Right renal pelvis (tissue), 4 donors: ENCODE measurements at places on chromosomes 2 and 18. TPM values are rescaled to one million over a fixed set of nuclear protein-coding genes. Genes with fewer than 3 reads are reported as not detected.

- DNase-seq: no peak
These were observed 111.0 kb downstream of the KCNF1 start for GRCh38 chr2:11022591-11023273.

GRCh38 chr2:236686561-236686960 lies 116.9 kb downstream of the ACKR3 start:
- peak; percentile 21 for DNase-seq

- no peak for DNase-seq
These were observed 63.9 kb downstream of the ALPK2 start for GRCh38 chr18:58565021-58565420.

BARD1 gene
- 16.3 TPM for polyA plus RNA-seq

OLA1 gene
- 179 TPM for polyA plus RNA-seq

CHRNG gene
- polyA plus RNA-seq: 1.1 TPM
